Vagina (tissue), 2 donors: ENCODE measurements at places on chromosomes 5 and 9.

DNA sequence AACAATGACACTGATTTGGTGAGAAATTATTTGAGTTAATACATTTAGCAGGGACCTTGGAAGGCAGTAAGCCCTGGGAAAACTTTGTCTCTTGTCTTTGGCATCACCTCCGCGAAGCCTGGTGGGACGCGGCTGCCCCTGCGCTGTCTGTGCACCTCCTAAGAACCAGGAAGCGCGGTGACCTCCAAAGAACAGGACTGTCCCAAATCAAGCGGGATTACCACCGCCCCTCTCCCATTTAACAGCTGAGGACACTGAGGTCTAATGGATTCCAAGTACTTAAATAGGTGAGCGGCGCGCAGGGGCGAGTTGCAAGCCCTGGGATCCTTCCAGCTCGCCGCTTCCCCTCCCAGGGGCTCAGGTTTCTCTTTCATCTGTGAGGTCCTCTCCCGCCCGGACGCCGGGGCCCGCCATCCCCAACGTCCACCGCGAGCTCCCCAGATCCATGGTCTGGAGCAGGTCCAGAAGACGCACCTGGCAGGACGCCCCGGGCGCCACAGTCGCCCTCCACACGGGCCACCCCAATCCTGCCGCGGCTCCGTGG lies 432 bp downstream of the STARD4 start:
- peak; percentile 89 for DNase-seq

DNA sequence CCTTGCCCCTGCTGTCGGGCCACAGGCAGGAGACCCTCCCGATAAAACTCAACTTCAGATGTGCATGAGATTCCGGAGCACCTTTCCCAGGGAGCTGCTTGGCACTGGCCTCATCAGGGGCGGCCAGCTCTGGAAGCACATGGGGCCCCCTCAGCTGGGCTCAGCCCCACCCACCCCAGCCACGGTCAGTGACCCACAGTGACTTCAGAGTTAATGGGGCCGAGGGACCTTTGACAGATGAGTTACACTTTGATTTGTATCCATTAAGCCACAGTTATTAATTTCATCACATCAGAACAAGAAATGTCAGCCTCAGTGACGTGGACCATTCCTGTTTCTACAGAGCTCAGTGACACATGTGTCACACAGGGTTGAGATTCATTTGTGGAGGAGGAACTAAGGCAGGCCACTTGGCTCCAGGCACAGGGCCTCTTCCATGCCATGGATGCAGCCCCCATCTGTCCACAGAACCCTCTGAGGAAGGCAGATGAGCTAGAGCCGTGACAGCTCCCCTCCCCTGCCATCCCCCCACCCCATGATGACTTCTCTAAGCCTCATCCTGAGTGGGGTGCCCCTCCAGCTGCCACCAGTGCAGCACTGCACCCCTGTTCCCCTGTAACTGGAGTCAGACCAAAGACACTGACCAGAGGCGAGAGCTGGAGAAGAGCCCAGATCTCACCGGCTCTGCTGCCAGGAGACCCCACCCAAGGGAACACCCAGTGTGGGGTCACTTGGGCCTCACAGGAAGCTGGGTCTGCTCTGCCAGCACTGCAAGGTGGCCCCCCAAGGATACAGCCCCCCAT lies 69.4 kb upstream of the ADAMTS2 start:
- DNase-seq: peak; percentile 64

DNA sequence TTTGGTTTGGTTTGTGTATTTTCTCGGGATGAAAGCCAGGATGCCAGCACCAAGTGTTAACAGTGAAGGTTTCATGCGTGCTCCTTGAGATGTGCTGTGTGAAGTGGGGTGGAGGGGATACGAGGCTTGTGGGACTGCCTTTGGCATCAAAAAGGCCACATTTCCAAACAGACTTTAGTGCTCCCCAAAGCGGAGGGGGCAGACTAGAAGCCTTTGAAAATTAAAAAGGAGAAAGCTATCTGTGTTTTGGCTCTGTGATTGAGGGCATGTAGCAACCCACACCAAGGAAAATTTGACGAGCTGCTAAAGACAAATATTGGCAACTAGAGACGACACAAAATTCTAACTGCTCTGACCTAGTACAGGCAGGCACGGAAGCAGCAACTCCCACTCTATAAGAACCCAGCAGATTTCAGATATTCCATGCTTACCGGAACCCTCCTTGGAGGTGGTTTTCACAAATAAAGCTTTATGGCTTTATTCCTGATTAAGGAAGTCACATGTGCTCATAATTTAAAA lies 154.5 kb downstream of the ARSB start:
- DNase-seq: no peak

DNA sequence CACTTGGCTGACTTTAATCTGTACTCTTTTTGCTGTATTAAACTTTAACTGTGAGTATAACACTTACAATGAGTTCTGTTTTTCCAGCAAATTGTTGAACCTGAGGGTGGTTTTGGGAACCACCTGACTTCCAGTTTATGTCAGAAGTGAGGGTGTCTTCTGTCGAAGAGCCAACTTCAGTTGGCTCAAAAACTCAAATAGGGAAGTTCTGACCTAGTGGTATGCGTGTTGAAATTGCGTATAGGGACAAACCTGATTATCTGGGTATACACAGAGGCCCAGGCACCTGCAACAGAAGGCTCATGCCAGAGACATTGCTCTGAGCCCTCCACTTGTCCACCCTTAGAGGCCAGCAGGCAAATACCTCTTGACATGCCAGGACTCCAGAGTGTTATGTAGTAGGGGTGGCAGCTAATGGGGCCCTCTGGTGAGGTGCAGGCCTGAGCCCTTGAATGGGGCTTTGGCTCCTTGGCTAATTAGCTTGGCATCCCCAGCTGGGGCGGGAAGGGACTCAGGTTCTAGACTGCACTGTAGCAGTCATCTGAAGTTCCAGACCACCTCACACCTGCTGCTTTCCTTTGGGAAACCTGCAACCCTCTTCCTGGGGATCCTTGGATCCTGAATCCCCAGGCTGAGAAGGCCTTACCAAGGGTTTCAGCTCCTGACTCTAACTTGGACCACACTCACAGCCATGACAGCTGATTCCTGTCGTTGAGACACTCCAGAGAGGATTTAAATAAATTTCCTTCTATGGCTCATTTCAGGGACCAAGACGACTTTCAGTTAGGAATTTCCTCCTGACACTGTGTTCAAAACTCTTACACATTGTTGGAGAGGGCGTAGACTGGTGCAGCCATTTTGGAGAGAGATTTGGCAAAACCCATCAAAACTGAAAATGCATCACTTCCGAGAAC lies 189.6 kb downstream of the HSPA4 start:
- DNase-seq: no peak

DNA sequence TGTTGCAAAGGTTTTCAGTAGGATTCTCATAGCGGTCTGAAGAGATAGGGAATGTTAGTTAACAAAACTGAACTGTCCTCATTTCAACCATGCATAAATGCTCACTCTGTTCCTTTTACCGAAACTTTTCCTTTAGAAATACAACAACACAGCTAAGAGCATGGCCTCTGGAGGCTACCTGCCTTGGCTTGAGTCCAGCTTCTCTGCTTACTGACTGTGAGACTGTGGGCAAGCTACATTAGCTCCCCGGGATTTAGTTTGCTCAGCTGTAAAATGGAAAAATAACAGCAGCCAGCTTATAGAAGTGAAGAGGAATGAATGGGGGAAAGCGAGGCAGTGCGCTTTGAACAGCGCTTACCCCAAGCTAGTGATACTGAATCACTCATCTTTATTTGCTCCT lies 507.9 kb upstream of the DAP start:
- DNase-seq: no peak

GRCh38 chr5:172293054-172293744 lies 9.6 kb upstream of the UBTD2 start:
- DNase-seq: no peak

DNA sequence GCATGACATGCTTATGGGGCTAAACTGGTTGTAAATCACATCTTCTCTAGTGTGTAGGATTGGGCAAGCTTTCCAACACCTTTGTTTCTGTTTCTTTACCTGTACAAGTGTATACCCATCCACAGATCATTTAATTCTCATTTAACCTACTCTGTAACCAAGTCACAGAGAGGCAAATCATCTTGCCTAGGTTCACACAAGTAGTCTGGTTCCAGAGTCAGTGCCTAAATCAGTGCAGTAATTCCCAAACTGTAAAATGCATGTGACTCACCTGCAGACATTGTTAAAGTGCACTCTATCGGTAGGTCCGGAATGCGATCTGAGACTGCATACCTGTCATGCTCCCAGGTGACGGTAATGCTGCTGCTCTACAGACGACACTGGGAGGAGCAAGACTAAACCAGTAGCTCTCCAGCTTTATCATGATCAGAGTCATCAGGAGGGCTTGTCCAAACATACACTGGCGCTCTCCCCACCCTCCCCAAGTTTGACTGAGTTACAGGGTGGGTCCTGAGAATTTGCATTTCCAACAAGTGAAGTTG lies 107.9 kb upstream of the FREM1 start:
- DNase-seq: no peak

DNA sequence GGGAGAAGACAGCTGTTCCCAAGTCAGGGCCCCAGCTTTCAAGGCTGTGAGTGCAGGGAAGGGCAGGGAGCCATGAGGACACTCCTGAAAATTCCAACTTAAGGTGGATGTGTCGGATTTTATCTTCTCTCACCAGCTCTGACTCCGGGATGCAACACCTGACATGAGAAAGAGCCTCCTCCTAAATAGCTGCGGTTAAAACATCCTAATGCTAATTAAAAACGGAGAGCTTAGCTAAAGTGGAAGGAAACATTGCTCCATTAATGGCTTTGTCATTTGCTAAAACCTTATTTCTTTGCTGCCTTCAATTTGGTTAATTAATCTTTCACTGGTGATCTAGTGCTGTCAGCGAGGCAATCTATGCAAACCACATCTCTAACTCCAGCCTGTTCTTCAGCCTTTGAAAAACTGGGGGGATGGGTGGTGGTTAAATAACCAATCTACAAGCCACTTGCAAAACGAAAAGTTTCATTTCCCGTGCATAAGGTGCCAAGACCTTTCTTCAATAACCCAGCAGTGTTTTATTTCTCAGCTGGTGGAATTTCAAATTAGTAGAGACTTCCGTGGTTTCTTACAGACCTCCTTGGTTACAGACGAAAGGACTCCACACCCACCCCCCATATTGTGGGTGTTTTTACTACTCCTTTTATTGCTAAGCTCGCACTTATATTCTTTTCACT lies 379.6 kb downstream of the MLLT3 start:
- DNase-seq: no peak

DNA sequence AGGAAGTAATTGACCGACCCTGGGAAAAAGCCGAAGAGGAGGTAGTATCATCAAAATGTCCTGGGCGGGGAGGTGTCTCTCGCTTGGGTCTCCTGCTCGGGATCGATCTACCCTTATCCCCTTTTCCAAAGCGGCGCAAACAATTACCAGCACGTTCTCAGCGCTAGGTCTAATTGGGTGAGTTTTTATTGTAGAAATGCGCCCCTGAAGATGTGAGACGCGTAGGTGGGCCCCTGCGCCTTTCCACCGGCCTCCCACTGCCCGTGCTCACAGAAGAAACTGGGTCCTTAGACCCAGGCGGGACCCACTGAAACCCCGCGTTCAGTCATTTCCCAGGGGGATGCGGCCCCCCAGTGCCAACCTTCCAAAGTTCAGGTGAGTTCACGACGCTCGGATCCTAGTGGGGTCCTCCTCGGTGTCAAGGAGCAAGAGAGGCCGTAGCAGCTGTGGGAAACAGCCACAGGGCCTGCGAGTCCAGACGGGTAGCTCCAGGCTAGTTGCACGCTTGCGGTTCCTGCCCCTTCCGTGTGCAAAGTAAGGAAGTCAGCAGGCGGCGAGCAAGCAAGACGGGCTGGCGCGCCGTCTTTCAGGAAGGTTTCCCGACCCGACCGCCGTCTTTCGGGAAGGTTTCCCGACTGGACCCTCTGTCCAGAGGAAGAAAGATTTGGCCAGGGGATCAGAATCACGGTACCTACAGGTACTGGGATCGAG lies 1.5 kb downstream of the SMIM32 start:
- DNase-seq: no peak

- DNase-seq: no peak
Observed at GRCh38 chr5:159511570-159511969, 181.3 kb upstream of the IL12B start.

GRCh38 chr9:77764894-77765780 lies 117.0 kb upstream of the GNA14 start:
- no peak for DNase-seq

DNA sequence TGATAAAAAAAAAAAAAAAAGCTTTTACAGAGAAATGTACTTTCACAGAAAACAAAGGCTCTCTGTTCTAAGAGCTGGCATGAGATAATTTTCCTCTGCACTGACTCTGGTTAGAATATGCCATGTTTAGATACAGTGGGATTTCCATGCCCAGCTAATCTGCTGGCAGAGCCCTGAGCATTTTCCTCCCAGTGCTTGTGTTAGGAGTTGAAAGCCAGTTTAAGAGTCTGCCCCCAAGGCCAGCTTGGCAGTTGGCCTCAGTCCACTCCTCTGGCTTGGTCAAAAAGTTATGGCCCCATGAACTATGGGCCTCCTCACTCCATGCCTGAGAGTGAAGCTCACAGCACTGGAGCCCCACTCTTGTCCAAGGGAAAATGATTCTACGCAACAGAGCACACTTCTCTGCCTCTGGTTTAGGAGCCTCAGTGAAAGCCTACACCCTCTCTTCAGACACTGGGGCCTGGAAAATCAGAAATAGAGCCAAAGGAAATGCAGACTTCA lies 21.9 kb downstream of the MOCS2 start:
- DNase-seq: no peak

DNA sequence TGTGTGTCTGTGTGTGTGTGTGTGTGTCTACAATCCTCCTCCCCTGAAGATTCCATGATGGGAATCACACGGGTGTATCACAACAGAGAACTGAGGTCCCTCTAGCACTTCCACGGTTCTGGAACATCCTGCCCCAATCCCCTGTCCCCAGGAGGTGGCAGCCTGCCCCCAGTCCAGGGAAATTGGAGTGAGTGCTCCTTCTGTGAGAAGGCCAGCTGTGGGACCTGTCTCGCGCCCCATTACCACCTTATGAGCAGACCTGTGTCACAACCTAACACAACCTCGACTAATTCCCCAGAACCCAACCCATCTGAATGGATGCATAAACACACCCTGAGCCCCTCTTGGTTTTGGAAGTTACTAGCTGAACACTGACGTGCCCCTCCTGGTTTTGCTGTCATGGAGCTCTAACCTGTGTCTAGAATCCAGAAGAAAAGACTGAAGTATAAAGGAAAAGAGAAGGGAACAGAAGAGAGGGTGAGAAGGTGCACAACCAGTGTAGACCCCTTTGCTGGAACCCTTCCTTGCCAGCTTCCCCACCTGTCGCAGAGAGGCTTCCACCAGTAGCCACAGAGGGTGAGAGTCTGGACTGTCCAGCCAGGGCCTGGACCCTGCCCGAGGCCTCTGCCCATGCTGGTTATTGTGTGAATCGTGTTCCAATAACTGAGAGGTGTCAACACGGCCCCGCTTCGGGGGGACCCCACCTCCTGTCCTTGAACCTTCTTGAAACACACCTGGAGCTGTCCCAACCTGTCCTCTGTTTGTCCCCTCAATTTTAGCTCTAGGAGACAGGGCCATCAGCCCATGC lies 3.4 kb downstream of the BTNL9 start:
- DNase-seq: peak; percentile 93

- DNase-seq: no peak
Observed at GRCh38 chr9:70902692-70903131, 218.7 kb downstream of the TRPM3 start.
